ENCODE measurements at places on chromosomes 5 and 9.

DNA sequence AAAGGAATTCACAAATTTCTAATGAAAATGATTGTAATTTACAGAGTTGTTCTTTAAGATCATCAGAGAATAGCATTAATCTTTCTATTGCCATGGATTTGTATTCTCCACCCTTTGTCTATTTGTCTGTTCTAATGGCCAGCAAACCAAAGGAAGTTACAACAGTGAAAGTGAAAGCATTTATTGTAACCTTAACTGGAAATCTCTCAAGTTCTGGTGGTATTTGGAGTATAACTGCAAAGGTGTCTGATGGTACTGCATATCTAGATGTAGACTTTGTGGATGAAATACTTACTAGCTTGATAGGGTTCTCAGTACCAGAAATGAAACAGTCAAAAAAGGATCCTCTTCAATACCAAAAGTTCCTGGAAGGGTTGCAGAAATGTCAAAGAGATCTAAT lies 21.7 kb downstream of the RMI1 start:
- no peak for DNase-seq

- DNase-seq: no peak
Measured at GRCh38 chr9:120865809-120866208, 11.2 kb downstream of the PHF19 start.

GRCh38 chr9:13868336-13868735 lies 445.6 kb downstream of the NFIB start:
- no peak for DNase-seq

DNA sequence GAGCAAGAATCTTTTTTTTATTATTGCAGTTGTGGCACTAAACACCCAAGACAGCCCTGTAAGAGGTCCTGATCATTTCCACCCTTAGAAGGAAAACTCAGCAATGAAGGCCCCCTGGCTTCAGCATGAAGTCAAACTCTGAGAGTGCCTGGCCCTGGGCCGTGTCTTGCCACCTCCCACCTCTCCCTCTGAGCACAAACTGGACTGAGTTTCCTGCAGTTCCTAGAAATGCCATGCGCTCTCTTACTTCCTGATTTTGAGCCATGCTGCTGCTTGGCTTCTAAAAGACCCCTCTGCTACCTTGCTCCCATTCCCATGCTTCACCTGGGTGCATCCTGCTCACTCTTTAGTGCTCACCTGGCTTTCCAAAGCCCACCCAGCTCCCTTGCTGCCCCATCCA lies 140.4 kb upstream of the KLF9 start:
- no peak for DNase-seq

DNA sequence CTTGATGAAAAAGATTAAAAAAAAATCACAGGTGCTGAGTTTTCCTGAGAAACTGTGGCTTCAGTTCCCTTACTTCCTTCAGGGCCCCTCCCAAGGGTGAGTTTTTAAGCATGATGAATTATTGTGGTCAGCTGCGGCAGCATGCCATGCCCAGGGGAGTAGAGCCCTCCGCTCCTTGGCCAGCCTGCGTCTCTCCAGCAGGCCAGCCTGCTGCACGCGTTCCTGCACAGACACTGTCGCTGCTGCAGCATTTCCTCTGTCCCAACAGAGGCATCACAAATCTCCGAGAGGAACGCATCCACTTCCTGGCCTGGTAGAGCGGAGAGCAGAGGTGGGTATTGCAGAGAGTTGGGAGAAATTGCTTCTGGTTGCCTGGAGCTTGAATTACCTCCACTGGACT lies 26.1 kb upstream of the GLRA1 start:
- DNase-seq: no peak

DNA sequence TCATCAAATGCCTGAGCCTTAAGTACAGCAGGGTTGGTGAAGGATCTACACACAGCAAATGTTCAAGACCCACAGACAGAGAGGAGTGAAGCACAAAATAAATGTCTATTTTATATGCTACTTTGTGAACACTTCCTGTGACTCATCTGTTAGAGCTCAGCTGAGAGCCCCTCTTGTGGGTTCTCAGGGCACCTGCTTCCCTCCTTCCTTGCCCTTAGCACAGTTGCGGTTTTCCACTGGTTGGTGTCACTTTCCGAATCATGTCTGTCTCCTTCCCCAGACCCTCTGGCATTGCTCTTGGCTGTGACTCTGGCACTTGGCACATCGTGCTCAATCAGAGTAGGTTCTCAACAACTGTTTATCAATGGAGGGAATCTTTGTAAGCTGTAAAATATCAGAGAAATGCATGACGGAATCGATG lies 128.5 kb upstream of the STC2 start:
- DNase-seq: no peak

GRCh38 chr5:172377856-172378255 lies 76.5 kb downstream of the SH3PXD2B start:
- no peak for DNase-seq

DNA sequence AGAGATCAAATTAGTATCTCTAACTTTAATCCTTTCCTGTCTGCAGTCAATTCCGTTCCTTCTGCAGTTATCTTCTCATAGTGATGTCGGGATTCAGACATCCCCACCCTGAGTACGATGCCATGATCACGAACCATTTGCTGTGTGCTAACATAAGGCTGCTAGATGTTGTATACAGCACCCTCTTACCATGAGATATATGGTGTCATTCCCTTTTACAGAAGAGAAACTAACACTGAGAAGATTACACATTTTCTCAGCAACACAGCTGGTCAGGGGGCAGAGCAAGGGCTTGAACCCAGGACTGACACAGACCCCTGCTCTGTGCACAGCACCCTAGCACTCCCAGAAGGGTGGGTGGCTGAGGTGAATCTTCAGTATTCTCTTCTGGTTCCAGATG lies 46.9 kb upstream of the HSD17B4 start:
- no peak for DNase-seq

DNA sequence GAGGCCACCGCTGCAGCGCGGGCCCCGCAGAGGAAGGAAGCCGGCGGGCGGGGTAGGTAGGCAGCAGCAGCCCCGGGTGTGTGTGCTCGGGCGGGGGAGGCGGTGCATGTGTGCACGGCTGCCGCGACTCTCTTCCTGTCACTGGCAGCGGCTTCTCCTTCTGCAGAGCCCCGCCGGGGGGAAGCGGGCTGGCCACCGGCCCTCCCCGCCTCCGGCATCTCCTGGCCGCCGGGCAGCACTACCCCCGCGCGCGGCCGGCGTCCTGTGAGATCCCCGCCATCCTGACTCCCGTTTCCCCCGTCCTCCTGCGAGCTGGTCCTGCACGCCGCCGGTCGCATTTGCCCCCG lies 315 bp downstream of the PIK3R1 start:
- DNase-seq: no peak

DNA sequence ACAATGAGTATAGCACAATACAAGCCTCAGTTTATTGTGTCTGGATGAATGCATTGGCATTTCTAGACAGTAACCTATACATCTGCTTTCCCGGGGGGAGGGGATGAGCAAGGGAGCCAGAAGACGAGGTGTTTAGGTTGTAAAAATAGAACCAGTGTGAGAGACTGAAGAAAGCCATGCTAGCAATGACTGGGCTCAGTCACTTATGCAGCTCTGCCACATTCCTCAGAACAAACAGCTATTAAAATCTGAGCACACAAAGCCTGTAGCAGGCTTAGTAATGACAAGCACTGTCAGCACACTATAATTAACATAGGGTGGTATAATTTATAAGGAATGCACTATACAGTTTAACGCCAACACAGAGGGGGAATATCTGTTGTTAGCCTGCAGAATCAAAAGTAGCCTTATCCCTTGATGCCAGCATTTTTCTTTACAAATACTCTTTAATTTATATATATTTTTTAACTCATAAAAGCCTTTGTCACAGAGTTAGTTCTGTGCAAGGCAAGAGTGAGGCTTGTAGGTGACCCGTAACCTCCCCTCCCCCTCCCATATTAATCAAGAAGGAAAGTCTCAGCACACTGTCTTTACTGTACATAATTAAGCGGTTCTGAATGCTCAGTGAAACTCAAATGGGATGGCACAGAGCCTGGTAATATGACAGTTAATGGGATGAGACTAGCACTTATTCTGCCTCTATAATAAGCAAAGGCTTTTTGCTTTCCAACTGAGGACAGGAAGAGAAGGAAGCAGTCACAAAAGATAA lies 295.4 kb downstream of the CSNK1G3 start:
- no peak for DNase-seq

- DNase-seq: no peak
Measured at GRCh38 chr5:34491251-34491620, 164.9 kb upstream of the RAI14 start.

DNA sequence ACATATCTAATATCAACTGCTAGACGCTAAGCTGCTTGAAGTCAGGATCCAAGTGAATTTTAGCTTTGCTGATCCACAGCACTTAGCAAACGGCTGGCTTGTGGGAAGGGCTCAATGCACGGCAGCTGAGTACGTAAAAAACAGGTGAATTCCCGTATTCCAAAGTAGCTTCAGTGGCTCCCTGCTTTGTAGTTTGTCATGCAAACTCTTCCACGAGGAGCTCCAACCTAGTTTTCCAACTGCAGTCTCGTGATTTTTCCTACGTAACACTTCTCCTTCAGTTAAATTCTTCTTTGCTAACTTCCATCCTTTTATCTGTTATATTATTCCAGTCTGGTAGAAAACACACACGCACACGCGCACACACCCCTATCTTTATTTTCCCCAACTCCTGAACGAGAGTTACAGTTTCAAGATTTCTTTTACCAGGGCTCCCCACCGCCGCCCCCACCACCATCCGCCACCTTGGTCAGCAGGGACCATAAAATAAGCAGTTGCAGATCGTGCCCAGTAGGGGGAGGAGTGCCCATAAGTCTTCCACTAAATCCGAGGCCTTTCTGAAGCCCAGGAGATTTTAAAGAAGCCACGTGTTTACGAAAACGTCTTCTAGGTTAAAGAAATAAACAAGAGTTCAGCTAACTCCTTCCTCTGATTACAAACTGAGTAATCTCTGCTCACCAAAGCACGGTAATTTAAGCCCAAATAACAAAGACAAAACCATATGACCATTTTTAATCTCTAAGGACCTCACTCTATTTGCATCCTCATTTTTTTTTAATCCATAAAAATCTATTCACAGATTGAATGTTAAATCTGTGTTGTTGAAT lies 34.8 kb upstream of the TRIO start:
- DNase-seq: peak; percentile 42

DNA sequence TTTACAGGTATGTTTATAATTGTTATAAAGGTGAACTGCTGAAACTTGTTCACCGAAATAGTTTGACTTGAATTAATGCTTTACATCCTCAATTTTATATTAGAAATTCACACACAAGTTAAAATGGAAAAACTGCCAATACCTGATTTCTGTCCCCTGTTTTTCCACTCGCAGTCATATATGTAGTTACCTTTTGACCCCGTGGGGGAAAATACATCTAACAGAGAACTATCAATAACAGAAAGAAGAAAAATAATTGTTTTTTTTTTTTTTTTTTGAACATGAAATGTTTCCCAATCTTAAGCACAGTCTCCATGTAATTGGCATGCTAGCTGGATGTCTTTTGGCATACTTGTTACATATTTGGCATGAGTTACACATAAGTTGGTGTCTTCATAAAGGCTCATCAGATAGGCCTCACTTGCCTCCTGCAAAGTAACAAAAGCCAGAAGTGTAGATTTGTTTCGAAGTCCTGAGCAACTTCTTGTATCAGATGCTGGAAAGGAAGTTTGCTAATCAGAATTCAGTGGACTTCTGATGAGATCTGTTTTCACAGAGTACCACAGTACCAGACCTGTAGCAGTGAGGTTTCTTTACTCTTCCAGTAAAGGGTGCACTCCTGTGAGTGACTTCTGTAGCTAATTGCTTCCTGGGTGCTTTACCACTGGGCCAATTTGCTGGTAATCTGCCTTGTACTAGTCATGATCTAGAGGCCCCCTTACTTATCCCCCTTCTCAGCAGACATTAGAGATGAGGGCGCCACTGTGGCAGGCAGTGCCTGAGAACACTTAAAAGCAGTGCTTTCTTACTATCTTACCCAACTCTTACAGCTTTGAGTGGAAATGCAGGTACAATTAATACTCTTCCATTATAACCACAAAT lies 36.2 kb upstream of the CXXC5 start:
- DNase-seq: no peak

DNA sequence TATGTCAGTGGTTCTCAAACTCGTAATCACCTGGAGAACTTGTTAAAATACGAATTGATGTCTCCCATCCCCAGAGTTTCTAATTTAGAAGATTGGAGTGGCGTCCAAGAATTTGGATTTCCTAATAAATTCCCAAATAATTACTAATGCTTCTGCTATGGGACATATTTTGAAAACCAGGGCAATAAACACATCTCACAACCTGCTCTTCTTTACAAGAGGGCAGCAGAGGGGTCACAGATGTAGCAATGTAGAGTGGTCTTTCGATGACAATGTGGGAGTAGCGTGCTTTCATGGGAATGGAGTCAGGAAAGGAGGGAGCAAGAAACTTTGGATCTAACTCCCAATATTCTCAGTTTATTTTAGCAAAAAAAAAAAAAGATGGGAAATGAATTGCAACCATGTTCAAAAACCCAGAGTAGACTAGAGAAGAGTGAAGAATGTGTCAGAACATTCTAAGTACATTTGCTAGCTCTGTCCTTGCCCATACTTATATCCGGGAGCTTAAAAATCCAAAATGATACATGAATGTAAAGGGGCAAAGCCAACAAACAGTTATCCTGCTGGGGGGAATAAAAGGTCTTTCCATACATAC lies 33.8 kb upstream of the ALDH1A1 start:
- no peak for DNase-seq

DNA sequence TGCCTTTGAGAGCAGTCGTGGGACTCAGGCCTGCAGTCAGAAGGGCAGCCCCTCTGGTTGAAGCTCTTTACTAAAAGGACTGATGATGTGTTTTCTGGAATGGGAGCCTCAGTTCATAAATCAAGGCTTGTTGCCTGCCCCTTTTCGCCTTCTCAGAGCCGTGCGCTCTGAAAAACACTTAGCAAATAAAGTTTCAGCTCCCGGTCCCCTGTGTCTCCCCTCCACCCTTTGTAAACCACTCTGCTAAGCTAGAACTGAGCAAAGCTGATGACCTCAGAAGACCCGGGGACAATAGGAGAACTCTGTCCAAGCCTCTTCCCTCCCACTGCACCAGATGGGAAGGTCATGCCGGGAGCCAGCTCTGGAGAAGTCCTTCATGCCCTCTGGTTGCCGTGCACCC lies 39.3 kb upstream of the ADRA1B start:
- DNase-seq: no peak

- DNase-seq: no peak
Measured at GRCh38 chr9:81682797-81683196, 6.5 kb downstream of the TLE1 start.

DNA sequence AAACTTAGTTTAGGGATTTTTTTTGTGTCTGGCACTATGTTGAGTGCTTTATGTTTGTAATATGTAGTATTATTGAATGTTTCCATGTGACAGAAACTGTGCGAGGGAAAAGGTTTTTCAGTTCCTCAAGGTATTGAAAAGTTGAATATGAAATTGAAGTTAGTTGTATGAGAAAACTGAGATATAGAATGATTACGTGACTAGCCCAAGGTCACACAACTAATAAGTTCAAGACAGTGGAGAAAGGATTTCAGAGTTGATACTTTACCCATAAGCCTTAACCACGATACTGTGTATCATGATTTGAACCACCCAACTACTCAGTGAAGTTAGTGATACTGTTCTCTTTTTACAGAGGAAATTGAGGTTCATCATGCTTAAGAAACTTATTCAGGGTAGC lies 5.7 kb downstream of the NIPBL start:
- DNase-seq: no peak

GRCh38 chr9:106708475-106709146 lies 154.4 kb upstream of the ZNF462 start:
- DNase-seq: no peak
